ENCODE measurements at places on chromosomes 2 and 18. TPM values are rescaled to one million over a fixed set of nuclear protein-coding genes. Genes with fewer than 3 reads are reported as not detected.

Gene PDCL3
- 29.9 TPM for polyA plus RNA-seq

Gene GCG
- polyA plus RNA-seq = 0.14 TPM

Gene STARD6
- polyA plus RNA-seq = not detected

Gene BCL11A
- polyA plus RNA-seq = 1.5 TPM

Gene IL1RL2
- 0.35 TPM for polyA plus RNA-seq

Gene LYG2
- polyA plus RNA-seq = not detected

Gene RPL37A
- 4,048 TPM for polyA plus RNA-seq

Gene GPR55
- polyA plus RNA-seq = 0.18 TPM

Gene METTL5
- polyA plus RNA-seq = 59.0 TPM

Gene NAT8
- not detected for polyA plus RNA-seq

Gene MAB21L4
- 4.9 TPM for polyA plus RNA-seq

Gene GRP
- 9.6 TPM for polyA plus RNA-seq

Gene SLC30A3
- polyA plus RNA-seq = 0.11 TPM

Gene TRIM43B
- polyA plus RNA-seq = not detected

Gene CFAP221
- polyA plus RNA-seq = 16.2 TPM

Gene ZNF521
- 1.5 TPM for polyA plus RNA-seq

Gene LYPD6
- 0.16 TPM for polyA plus RNA-seq

Gene MAP3K19
- polyA plus RNA-seq = 1.9 TPM

Gene IL1RL1
- polyA plus RNA-seq = 383 TPM

Gene REG1A
- 4.7 TPM for polyA plus RNA-seq

Gene CIB4
- not detected for polyA plus RNA-seq

Gene UNC50
- 54.7 TPM for polyA plus RNA-seq

Gene IL1F10
- not detected for polyA plus RNA-seq

Gene PLA2R1
- 0.79 TPM for polyA plus RNA-seq

Gene PLCD4
- 0.07 TPM for polyA plus RNA-seq

Gene NGEF
- 1.0 TPM for polyA plus RNA-seq

Gene SERPINB4
- polyA plus RNA-seq = 17.4 TPM

Gene TWIST2
- 10.1 TPM for polyA plus RNA-seq

Gene SPR
- polyA plus RNA-seq = 31.6 TPM

Gene TUBA3E
- polyA plus RNA-seq = not detected

Gene B4GALT6
- 1.2 TPM for polyA plus RNA-seq

Gene POTEE
- polyA plus RNA-seq = not detected

Gene IGFBP5
- polyA plus RNA-seq = 34.4 TPM

Gene METTL8
- 7.7 TPM for polyA plus RNA-seq

Gene RGPD5
- 3.8 TPM for polyA plus RNA-seq

Gene MEP1B
- not detected for polyA plus RNA-seq
